ENCODE measurements at places on chromosomes 1 and 21.

- DNase-seq: no peak
These were observed 80.6 kb upstream of the IPO9 start for GRCh38 chr1:201748335-201748734.

DNA sequence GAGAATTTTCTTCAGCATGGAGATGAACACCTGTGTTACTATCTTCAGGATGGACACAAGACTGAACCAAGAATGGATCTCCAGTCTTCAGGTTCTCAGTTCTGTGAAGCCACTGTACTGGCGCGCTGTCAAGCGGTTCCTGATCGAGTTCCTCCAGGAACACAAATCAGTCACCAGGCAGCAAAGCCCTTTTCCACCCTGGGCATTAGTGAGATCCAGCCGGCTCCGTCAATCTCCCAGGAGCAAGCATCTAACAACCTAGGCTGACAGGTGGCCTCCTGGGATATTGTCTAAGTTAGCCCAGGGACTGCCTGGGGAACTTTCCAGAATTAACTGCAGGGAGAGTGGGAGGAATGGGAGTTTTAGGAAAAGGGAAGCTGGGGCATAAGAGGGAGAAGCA lies 9.7 kb upstream of the IGFN1 start:
- no peak for DNase-seq

DNA sequence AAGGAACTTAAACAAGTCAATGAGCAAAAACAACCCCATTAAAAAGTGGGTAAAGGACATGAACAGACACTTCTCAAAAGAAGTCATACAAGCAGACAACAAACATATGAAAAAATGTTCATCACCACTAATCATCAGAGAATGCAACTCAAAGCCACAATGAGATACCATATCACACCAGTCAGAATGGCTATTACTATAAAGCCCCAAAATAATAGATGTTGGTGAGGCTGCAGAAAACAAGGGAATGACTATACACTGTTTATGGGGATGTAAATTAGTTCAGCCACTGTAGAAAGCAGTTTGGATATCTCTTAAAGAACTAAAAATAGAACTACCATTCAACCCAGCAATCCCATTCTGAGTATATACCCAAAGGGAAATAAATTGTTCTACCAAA lies 51.2 kb downstream of the MRPL39 start:
- no peak for DNase-seq

- DNase-seq: peak; percentile 63
These were observed at the start of gene FAAP20 for GRCh38 chr1:2194319-2194897. FAAP20 (minus strand) TSS chr1:2194772; CDS start chr1:2194749, 23 bp downstream.

DNA sequence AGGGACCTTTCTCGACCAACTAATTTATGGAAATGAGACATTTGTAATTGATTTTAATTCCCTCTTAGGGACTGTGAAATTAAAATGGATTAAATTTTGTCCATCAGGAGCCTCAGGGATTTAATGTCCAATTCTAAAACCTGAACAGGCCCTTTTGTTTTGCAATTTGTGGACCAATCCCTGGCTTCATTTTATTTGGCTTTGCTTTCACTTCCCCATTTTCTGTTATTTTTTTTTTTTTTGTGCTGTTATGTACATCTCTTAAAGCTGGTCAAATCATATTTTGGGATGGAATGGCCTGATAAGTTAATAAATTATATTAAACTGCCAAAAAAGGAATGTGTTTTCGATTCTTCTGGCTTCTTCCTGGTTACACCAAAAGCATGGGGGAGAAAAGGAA lies 28.9 kb downstream of the ZSCAN20 start:
- DNase-seq: no peak

GRCh38 chr1:115183158-115183557 lies 93.9 kb upstream of the TSPAN2 start:
- no peak for DNase-seq

GRCh38 chr1:230563591-230563990 lies 78.7 kb upstream of the COG2 start:
- no peak for DNase-seq

DNA sequence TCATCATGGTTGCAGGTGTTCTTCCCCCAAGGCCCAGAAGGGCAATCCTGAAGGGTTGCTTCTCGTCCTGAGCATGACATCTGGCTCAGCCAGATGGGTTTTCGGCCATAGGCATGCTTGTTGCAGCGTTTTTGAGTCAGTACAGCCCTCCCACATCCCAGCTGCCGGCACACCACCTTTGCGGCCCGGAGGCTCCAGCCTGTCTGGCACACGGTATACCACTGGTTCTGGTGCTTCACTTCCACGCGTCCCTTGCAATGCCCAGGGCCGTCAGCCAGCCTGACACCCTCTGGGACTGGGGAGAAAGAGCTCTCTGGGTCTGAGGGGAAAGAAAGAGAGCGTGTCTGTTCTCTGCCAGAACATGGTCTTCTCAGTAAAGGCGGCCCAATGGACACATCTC lies 7.2 kb downstream of the CD5L start:
- DNase-seq: no peak

GRCh38 chr1:62318756-62319544 lies at the start of gene KANK4:
KANK4 (minus strand) TSS chr1:62319434; CDS start chr1:62281564, 37,870 bp downstream.
- DNase-seq: no peak

- DNase-seq: no peak
These were observed 25.3 kb upstream of the ATP5PO start for GRCh38 chr21:33940881-33941245.

GRCh38 chr1:235401251-235401650 lies 34.0 kb downstream of the TBCE start:
- no peak for DNase-seq

GRCh38 chr1:212628046-212628445 lies 19.5 kb downstream of the ATF3 start:
- DNase-seq: no peak

DNA sequence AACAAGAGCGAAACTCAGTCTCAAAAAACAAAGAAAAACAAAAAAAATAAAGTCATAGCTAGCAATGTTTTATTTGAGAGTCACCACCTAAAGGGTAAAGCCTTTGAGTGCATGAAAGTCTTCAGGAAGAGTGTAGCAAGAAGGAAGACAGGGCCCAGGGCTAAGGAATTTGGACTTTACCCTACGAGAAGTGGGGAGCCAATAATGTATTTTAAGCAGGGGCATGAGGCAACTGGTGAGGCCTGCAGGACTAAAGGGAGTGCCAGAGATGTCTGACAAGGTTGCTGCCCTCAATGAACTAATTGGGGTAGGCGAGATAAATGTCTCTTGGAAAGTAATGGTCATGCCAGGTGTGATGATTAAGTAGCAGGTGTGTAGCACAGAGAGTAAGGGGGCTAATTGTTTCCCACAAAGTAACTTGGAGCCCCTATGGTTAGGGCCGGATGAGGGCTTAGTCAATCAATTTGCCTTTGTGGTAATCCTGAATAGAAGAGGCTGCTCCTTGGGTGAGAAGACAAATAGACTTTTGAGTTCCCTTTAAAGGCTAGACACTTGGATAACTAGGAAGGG lies 31.6 kb upstream of the CACNA1E start:
- DNase-seq: no peak

DNA sequence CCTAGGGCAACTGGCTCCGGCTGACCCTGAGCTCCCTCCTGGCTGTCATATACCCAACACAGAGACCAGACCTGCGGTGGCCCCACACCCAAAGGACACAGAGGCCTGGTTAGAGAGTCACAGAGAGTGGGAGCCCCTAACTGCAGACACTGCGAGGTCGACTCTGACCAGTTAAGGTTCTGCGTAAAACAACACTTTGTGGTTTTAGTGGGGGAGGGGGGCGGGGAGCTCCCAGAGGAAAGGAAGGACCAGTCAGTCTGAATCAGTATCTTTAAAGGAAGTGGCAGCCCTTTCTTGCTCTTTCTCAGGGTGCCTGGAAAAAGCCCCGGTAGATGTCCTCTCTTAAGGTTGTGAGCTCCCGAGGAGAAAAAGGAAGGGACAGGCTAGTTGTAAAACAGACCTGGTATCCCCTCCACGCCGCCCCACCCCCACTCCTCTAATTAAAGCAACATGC lies 2.4 kb downstream of the SSBP3 start:
- no peak for DNase-seq

DNA sequence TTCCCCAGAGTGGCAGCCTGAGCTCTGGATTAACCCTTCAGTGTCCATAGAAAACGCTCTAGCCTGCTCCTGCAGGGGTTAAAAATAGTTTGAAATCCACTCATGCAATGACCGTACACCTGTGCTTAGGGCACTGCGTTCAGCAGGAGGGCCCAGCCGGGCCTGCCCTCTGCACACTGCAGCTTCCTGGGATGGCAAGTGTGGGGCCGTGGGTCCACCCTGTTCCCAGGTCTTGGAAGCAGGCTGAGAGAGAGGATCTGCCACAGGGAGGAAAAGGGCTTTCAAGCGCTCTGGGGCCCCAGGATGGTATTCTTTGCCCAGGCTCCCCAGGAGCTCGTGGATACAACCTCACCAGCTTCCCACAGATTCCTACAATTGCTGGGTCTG lies 1.5 kb upstream of the S100B start:
- DNase-seq: no peak

DNA sequence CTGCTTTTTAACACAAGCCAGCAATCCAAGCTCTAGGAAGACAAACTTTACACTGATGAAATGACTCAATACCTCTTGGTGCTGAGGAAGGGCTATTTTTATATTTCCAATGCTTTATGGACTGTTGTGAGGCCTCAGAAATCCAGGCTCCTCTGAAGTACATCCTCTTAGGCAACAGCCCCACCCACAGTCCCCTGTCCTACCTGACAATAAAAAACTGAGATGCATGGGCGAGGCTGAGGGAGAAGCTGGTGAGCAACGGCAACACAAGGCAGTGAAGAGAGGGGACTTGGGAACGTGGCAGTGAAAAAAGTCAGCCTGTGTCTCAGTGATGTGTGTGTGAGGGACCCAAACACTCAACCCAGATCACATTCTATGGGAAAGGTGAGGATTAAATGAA lies 10.1 kb upstream of the CPT2 start:
- no peak for DNase-seq

GRCh38 chr21:15552914-15553494 lies 176.8 kb upstream of the USP25 start:
- no peak for DNase-seq

GRCh38 chr1:54127594-54128300 lies 25.1 kb downstream of the CDCP2 start:
- DNase-seq: no peak

DNA sequence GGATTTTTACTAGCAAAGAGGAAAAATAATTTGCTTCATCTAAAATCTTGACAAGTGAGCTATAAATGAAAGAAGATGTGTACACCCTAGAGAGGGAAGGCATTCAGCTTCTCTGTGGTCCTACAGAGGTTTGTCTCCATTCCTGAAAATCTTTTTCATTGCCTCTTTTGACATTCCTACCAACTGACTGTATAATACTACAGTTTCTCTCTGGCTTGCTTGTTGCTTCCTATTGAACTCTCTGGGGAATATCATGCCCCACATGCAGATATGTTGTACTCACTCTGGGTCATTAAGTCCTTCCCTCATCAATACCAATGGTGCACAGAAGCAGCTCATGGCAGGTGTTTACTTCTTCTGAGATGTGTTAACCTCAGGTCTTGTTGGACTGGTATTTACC lies 371.2 kb upstream of the PLXNA2 start:
- DNase-seq: no peak

All from activated T-helper 9 cell treated with anti-CD3 and anti-CD28 coated beads, Interleukin-2, amount 50 U/mL, for 16 hours (primary cell).